ENCODE measurements at places on chromosomes 1 and 21.
A peak's percentile ranks its signal among the peaks of the same experiment; 100 is the strongest.

DNA sequence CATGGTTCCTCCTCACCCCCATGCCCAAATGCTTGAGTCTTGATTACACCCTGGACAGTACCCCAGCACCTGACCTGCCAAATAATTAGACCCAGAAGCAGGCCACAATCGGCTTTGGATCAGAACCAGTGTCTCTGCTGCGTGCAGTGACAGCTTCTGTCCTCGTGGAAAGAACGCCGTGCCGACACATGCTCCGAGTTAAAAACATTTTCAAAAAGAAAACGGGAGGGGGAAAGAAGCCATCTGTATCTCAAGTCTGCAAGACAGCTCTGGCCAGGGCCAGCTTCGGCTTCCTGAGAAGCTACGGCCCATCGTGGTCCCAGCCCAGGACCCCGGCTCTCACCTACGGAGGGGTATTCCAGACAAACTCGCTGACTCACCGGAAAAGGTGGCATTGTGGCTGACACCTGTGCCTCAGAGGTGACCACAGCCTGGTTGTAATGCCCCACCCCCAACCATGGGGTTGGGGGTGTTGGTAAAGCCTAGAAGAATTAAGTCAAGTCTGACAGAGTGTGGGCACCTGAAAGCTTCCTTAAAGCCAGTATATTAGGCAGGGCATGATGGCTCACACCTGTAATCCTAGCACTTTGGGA is 25.8 kb downstream of the SSBP3 start:
- DNase-seq, result no peak

DNA sequence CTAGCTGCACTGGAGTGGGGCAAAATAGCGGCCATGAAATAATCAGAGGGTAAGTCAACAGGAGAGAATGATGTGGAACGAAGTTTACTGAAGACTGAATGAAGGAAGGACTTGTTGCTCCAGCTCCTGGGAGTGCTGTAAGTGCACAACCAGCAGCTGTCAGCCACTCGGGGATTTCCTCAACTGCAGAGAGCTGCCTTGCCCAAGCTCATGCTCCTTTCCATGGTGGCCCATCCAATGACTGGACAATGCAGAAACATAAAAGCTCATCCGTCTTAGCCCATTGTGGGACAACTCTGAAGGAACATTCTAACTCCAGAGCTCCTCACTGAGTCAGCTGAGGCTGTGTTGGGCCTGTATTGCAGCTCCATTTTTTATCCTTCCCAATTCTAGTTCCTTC is 21.1 kb upstream of the RBM15 start:
- DNase-seq, result no peak

DNA sequence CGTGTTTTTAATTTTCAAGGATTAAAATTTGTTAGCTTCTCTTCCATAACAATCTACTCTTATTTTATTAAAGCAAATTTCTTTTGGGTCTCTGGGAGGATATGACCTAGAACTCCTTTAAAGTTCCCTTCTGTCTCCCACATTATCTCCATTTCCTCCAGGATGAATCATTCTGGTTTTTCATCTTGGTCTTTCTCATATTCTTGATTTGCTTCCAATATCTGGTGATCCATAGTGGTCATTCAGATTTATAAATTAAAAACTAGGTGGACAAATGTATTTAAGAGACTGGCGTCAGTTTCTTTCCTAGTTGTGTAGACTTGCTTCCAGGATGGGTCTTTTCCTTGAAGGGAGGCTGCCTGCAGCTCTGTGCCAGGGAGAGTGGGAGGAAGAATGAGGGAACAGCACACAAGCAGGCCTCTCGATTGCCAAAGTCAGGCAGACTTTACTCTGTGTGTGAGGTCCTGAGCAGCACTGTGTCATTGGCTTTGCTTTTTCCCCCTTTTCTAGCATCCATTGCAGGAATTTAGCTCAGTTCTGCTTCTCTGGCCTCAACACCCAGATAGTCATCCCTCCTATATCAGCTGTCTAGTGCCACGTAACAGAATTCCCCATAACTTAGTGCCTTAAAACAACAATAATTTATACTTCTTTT is 48.1 kb upstream of the FOXO6 start:
- DNase-seq, result no peak

GRCh38 chr1:164648636-164649035 is 89.7 kb downstream of the PBX1 start:
- no peak for DNase-seq

- no peak for DNase-seq
These were observed at the start of gene DMRTA2 for GRCh38 chr1:50422946-50423669. DMRTA2 (minus strand) TSS chr1:50423443; CDS start chr1:50421536, 1,907 bp downstream.

- peak; percentile 78 for DNase-seq
These were observed 879 bp downstream of the CPTP start for GRCh38 chr1:1325288-1326074.

GRCh38 chr1:152162792-152163463 is 3.9 kb upstream of the RPTN start:
- DNase-seq, result no peak

- DNase-seq, result no peak
These were observed 442.9 kb upstream of the NEGR1 start for GRCh38 chr1:72724951-72725861.
